Stimulated activated CD8-positive, alpha-beta memory T cell treated with anti-CD3 and anti-CD28 coated beads, Interleukin-7, amount 100 ng/mL, for 1 hour (primary cell): ENCODE measurements at places on chromosomes 6 and 20.

GRCh38 chr20:4949833-4950178, 51.5 kb downstream of the SLC23A2 start:
- DNase-seq, result no peak

DNA sequence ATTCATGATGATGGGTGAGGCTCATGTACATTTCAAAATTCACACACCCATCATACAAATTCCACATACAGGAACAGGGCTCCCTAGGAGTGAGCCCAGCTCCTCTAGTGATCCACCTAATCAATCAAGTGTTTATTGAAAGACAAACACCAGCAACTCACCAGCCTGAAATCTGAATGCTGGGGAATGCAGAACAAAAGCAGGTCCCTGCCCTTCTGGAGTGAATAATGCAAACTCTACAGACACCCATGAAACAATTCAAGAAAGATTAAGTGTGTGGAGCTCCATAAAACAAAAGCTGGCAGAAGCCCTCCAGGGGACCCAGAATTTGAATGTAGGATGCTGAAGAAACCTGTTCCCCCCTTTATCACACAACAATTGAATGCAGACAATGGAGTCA, 396.7 kb upstream of the JARID2 start:
- DNase-seq, result no peak

GRCh38 chr6:2477666-2478065, 232.3 kb upstream of the GMDS start:
- no peak for DNase-seq

DNA sequence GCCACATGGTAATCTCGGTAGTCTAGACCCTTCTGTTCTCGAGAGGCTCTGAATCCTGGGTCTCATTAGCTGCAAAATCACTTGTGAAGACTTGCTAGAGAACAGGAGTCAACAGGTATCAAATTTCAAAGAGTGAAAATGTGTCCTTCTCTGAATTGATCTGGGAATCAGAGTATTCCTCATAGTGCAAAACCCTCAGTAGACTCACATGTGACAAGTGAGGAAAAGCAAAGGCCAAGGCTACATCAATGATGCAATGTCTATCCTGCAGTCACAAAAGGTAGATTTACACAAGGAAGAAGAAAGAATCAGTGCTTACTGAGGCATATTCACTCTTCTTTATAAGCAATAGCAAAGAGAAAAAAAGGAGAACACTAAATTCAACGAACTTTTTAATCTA, 1220.0 kb upstream of the GJE1 start:
- no peak for DNase-seq

DNA sequence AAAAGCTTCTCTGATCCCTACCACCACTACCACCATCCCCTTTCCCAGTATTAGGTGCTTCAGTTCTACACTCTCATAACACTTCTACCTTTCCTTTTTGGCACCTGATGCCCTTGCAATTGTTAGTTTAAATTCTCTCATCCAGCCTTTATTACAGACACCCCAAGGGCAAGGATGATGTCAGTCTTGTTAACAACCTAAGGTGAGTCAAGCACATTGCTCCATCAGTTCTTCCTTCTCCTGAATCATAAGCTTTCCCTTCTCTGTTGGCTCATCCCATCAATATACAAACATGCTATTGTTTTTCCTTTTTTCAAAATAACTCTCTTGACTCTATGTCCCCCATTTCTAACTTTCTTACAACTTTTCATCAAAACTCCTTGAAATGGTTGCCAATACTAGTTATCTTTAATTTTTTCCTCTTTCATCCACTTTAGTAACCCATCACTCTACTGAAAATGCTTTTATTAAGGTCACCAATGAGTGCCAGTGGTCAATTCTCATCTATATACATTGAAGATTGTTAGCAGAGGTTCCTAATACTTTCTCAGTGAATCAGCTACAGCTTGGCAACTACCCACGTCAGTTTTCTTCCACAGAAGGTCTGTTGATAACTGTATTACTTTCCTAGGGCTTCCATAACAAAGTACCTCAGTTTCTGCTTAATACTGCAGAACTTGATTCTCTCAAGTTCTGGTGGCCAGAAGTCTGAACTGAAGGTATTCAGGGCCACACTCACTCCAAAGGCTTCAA, 97.1 kb upstream of the FLRT3 start:
- DNase-seq, result no peak

DNA sequence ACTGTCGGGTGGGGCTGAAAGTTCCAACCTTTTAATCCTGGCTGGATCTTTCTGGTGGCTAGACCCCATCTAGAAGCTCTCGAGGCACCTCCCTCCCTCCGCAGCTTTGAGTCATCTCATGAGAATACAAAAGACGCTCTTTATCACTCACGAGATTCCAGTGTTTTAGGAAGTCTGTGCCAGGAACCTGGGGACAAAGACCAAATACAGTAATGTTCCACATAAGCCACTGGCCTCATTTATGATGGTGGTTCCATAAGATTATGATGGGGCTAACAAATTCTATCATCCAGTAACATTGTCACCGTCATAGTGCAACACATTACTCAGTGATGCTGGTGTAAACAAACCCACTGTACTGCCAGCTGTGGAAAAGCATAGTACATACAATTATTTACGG, 48.7 kb downstream of the NCOA7 start:
- DNase-seq, result no peak

DNA sequence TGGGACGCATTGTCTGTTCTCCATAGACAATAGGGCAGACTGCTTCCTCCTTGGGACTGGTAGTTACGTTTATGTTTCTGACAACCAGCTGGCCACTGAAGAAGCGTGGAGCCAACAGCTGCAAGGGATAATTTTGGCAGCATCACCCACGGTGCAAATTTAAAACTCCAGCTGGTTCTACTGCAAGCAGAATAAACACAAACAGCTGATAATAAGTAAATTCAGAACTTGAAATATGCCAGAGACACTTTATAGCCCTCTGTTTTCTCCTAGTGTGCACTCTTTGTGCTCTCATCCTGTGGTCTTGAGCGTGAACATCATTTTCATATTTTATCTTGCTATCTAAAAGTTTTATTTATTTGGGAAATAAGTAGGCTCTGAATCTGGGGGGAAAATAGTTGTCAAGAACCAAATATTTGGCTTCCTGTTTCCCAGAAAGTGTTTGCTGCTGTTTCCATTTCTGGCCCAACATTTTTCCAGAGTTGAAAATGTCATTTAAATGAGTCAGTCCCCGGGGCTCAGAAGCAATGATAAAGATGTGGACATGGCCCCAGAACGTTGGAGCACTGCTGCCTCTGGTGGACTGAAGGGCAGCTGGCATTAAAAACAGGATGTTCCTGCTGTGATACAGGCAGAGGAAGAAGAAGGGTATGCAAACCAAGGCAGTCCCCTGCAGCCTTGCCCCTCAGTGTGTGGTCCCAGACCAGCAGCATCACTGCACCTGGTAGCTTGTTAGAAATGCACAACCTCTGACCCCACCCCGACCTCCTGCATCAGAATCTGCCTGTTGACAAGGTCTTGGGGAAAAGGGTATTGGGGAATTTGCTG, 12.5 kb upstream of the THBD start:
- DNase-seq, result no peak

DNA sequence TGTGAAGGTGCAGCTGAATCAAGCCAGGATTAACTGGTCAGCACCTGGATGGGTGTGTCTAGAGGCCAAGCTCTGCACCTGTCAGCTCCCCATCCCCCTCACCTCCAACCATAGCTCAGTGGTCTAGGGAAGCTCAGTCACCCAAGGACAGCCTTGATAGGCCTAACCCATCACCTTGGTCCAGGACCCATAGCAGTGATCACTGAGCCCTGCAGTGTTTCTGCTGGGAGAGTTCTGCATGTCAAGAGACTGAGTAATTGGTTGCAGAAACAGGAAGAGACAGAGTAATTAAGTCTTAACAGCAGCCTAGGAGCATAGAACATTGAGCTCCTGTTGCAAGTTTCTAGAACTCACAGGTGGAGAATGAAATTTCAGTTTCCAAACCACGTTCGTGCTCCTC, 18.7 kb upstream of the RALGAPB start:
- no peak for DNase-seq

- no peak for DNase-seq
Measured at GRCh38 chr6:99016355-99016754, 68.6 kb upstream of the FBXL4 start.

- peak; percentile 11 for DNase-seq
Measured at GRCh38 chr6:89298680-89299465, 16.2 kb downstream of the GABRR2 start.

DNA sequence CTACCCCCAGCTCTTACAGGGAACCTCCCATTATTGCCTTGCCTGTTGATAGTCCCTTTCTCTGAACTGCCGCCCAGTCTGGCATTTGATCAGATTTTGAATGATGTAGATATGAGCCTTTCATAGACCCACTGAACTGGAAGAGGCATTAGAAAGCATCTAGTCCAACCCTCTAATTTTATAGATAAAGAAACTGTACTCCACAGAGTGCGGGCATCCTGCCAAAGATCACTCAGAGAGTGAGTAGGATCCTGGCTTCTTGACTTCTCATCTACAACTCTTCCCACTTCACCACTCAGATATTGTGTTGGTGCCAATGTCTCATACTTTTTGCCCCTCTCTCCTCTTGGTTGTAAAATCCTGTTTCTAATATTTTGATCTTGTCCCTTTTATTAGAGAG, 179.2 kb upstream of the BMP2 start:
- DNase-seq, result no peak

- no peak for DNase-seq
Measured at GRCh38 chr20:20658871-20659431, 53.5 kb downstream of the RALGAPA2 start.

DNA sequence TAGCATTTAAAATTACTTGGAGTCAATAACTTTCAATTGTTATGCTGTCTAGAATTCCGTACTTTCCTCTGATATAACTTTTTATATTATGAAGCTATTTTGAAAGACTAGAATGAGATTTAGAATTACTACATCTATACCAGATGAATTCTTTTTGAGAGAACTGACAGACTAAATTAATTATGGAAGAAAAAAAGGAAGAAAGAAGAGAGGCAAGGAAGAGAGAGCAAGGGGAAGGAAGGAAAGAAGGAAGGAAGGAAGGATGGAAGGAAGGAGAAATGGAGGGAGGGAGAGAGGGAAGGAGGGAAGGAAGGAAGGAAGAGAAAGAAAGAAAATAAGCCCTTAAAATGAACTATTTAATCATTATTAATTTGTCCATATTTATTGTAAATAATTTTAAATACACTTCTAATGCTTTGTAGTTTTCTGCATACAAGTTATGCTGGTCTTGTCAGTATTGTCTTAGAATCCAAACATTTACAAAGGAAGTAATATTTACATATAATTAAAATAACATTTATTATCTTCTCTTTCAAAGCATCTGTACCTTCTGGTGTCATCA, 280.4 kb upstream of the HSF2 start:
- no peak for DNase-seq
